ENCODE measurements at places on chromosomes 12 and 14. TPM values are rescaled to one million over a fixed set of nuclear protein-coding genes. Genes with fewer than 3 reads are reported as not detected.

The SLC17A8 gene
- not detected for total RNA-seq

DNA sequence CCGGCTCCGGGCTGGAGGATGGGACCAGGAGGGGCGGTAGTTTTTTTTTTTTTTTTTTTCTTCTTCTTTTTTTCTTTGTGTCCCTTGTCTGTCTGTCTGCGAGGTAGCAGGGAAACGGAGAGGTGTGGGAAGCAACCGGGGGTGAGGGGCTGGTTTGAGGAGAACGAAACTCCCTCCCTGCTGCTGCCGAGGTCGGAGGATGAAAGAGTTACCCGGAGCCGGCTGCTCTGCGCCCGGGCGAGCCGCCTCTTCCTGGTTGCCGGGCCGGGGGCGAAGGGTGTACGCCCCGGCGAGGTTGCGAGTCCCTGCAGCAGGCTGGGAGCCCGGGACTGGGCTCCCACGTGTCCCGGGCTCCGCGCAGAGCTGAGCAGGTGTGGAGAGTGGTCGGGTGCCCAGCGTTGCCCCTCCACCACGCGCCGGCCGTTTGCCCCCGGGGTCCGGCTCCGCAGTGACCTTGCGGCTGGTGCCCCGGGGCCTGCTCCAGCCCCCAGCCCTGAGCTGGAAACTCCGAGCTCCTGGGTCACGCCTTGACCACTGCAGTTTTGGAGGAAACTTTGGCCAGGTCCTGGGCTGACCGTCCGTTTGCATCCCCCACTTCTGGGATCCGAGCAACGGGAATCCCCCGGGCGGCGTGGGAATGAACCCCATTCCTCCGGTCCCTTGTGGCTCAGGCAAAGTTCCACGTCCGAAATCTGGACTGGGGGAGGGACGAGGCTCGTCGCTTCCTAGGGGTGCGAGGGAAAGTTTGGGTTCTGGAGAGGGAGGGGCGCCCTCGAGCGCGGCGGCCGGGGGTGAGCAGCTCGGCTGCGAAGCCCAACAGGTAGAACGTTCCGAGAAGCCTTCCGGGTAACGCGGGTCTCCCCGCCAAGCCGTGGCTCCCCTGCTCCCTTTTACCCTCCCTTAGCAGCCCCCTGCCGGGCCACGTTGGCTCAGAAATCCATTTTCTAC lies 1.3 kb downstream of the CHST11 start:
- peaks cover 67% of the 10 kb centered on the region for H3K4me1 ChIP-seq
- no peaks in the 10 kb centered on the region for H3K36me3 ChIP-seq
- H3K27ac ChIP-seq, result peak overlapping the region; percentile 90
- no peaks in the 10 kb centered on the region for H3K27me3 ChIP-seq
- peak overlapping the region; percentile 97 for H3K4me3 ChIP-seq

GRCh38 chr12:33566403-33566802 lies 126.8 kb upstream of the SYT10 start:
- no peak for DNase-seq
- H3K4me3 ChIP-seq, result no peak overlapping the region
- no peaks in the 10 kb centered on the region for H3K27me3 ChIP-seq
- H3K36me3 ChIP-seq, result no peaks in the 10 kb centered on the region
- no peaks in the 10 kb centered on the region for H3K4me1 ChIP-seq

- H3K4me3 ChIP-seq, result no peak overlapping the region
- no peaks in the 10 kb centered on the region for H3K27me3 ChIP-seq
- peaks cover 4% of the 10 kb centered on the region for H3K4me1 ChIP-seq
- DNase-seq, result no peak
- no peak overlapping the region for H3K27ac ChIP-seq
Observed at GRCh38 chr12:2311020-2311778, 258.4 kb downstream of the CACNA1C start.

DNA sequence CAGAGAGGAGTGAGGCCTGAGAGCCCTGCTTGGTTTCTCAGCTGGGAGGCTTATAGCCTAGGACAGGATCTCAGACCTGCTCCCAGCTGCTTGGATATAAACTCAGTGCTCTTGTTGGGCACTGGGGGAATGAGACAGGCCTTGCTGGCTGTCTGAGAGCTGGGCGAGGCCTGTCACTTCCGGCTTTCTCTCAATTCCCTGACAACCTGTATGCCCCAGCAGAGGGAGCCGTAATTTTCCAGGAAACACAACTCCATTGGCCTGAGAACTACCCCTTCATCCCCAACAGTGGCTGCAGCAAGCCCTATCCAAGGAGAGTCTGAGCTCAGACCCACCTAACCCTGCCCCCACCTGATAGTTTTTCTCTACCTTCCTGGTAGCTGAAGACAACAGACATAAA lies 258.3 kb upstream of the STXBP6 start:
- no peaks in the 10 kb centered on the region for H3K36me3 ChIP-seq
- H3K27me3 ChIP-seq, result no peaks in the 10 kb centered on the region
- DNase-seq, result no peak
- no peak overlapping the region for H3K4me3 ChIP-seq

GRCh38 chr14:94026889-94027469 lies 839 bp downstream of the OTUB2 start:
- H3K4me1 ChIP-seq, result peaks cover 20% of the 10 kb centered on the region
- peak; percentile 68 for DNase-seq
- no peaks in the 10 kb centered on the region for H3K27me3 ChIP-seq
- H3K4me3 ChIP-seq, result peak overlapping the region; percentile 59

DNA sequence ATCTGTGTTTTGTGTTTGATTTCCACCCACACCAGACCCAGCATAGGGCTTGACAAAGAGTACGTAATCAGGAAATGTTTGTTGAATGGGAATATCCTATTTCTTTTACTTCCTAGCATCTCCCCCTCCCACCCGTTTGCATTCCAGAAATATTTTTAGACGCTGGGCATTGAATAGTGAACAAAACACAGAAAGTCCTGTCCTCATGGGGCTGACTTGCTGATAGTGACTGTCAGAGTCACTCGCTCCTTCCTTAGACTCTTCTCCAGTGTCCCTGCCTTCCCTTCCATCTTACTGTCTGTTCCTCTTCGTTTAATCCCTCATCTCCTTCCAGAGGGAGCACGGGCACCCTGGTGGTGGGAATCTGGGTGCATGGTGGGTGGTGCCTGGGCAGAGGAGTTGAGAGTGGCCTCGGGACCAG lies 53.6 kb downstream of the SLC25A47 start:
- H3K4me1 ChIP-seq, result peaks cover 61% of the 10 kb centered on the region
- DNase-seq, result no peak
- H3K36me3 ChIP-seq, result peaks cover 9% of the 10 kb centered on the region
- peak overlapping the region; percentile 98 for H3K27ac ChIP-seq
- peak overlapping the region; percentile 92 for H3K4me3 ChIP-seq

GRCh38 chr14:93044121-93044520 lies 71.6 kb downstream of the ITPK1 start:
- peaks cover 8% of the 10 kb centered on the region for H3K36me3 ChIP-seq
- no peak for DNase-seq
- peaks cover 85% of the 10 kb centered on the region for H3K4me1 ChIP-seq
- H3K27me3 ChIP-seq, result no peaks in the 10 kb centered on the region
- no peak overlapping the region for H3K4me3 ChIP-seq

The INHBC gene
- not detected for total RNA-seq

All from spleen (tissue), 13 donors.